ENCODE measurements at places on chromosomes 12 and 14.

- no peak for DNase-seq
Observed at GRCh38 chr12:4268329-4269181, 5.0 kb upstream of the CCND2 start.

DNA sequence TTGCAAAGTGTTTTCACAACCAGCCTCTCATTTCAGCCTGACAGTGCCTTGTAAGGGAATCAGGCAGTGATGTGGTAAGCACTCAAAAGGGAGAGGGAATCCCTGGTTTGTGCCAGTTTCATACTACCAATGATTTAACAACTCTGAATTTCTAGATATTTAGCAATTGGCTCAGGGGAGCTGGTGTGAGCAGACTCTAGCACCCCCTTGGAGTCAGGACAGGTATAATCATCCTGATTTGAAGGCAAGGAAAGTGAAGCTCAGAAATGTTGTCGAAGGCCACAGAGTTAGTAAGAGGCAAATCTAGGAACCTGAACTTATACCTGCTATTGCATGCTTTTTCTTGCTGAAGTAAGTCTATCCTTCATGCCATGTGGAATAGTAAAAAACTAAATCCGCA lies 63.1 kb upstream of the DACT1 start:
- no peak for DNase-seq

DNA sequence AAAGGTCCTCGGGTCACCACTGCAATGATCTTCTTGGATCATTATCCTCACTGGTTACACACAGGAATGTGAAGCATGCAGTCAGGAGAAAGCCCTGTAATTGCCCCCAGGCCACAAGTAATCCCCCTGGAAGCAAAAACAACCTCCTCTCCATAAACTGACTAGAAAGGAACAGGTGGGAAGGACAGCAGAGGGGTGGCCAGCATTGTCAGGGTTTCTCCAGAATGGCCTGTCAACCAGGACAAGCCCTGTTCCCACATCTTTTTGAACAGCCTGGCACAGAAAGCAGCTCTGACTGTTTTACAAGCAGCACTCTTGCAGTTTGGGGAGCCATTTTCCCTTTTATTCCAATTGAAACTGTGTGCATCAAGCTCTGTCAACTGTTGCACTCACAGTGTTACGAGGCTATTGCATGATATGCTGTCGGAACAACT lies 36.1 kb downstream of the TMCC3 start:
- no peak for DNase-seq

- peak; percentile 22 for DNase-seq
Observed at GRCh38 chr14:43539210-43539609, 967.9 kb downstream of the FSCB start.

GRCh38 chr12:78095623-78096022 lies 264.9 kb downstream of the NAV3 start:
- DNase-seq = no peak

- peak; percentile 64 for DNase-seq
Observed at GRCh38 chr14:51929166-51929565, 60.2 kb upstream of the RTRAF start.

- DNase-seq = no peak
Observed at GRCh38 chr14:60171690-60172089, 6.5 kb upstream of the DHRS7 start.

GRCh38 chr12:94531196-94531720 lies 71.6 kb upstream of the CEP83 start:
- DNase-seq = no peak

DNA sequence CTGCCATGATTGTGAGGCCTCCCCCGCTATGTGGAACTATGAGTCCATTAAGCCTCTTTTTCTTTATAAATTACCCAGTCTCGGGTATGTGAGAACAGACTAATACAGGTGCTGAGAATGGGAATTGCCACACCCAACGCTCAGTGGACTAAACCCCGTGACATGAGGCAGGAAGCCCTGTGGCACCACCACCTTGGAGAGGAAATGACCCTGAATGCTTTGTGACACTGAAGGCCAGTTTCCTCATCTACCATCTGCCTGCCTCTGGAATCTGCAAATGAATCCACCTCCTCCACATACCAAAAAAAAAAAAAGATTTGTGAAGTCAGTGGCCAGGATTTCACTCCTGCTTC lies 41.6 kb downstream of the NT5DC3 start:
- DNase-seq = no peak

- no peak for DNase-seq
Observed at GRCh38 chr14:22561661-22562579, 27.1 kb downstream of the DAD1 start.

- no peak for DNase-seq
Observed at GRCh38 chr12:6093764-6094163, 30.7 kb downstream of the VWF start.

GRCh38 chr12:66008985-66009384 lies 121.6 kb downstream of the LLPH start:
- no peak for DNase-seq

GRCh38 chr12:132460571-132460970 lies 29.4 kb upstream of the FBRSL1 start:
- no peak for DNase-seq

DNA sequence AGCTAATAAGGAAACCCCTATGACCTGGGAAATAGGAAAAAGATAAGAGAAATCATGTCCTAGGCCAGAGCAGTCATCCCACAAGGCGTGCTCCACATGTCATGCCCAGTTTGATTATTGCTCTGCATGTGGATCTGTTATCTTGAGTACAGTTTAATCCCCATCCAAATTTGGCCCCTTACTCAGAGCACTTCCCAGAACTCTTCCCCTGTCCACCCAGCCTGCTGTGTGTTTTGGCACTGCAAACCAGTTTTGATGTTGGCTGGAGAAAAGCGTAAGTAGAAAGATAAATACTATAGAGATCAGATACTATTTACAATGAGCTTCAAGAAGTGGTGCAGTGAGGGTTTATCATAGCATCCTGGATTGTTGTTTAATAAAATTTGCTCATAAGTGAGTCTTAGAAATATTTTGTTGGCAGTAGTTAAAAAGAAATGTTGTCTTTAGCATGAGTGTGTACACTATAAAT lies 83.8 kb downstream of the PTPRB start:
- DNase-seq = no peak
